HEK293T (cell line): ENCODE measurements at places on chromosomes 2 and 18.

- DNase-seq = no peak
Measured at GRCh38 chr18:45335282-45336043, 279.8 kb upstream of the SLC14A2 start.

- DNase-seq = no peak
Measured at GRCh38 chr18:67385455-67385854, 131.1 kb downstream of the DSEL start.

- no peak for DNase-seq
Measured at GRCh38 chr2:180655393-180655792, 325.0 kb upstream of the UBE2E3 start.

DNA sequence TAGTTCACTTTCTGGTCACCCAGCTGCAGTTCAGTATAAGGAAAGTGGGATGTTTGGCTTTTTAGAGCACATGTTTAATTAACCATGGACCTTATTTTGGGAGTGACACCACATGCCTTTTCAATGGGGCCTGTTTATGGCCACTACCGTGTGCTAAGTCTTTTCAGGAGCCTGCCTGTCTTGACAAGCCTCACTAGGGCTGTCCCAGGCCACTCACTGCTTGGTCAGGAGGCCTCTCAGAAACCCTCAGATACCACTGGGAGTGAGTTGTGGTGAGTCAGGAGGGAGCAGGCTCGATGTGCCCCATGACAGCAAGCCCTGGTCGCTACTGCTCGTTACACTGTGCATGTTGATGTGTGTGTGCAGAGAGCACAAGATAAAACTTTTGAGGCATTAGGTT is 123.0 kb downstream of the MAP4K4 start:
- no peak for DNase-seq

DNA sequence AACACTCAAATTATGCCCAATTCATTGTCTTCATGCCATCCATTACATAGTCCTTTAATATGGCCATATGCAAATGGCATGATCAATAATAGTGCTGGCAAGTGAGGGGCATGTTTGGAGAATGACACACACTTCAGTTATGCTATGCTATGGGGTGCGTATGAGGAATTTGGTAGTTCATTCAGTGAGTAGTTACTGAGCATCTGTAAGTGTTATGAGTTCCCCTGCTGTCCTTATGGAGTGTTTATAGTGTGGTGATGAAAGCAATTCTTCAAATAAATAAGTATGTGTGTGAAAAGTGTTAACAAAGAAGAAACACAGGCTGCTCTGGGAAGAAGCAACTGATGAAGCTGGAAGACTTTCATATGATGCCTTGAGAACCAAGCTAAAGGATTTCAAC is 383.7 kb upstream of the SLC14A2 start:
- DNase-seq = no peak

DNA sequence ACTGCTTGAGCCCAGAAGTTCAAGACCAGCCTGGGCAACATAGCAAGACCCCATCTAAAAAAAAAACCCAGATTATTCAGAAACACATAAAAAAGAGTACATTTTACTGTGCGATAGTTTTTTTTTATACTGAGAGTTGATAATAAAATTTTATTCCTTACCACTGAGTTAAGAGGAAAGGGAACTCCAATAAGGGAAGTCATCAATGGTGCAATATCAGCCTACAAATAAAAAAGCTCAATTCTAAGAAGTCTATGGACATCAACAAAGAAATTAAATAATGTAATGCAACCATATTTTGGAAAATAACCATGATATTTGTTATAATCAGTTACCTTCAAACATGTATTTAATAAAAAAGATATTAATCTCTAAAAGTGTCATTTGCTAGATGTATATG is 46.6 kb downstream of the PIGN start:
- no peak for DNase-seq

- no peak for DNase-seq
Measured at GRCh38 chr2:30298302-30298701, 67.0 kb downstream of the LBH start.

DNA sequence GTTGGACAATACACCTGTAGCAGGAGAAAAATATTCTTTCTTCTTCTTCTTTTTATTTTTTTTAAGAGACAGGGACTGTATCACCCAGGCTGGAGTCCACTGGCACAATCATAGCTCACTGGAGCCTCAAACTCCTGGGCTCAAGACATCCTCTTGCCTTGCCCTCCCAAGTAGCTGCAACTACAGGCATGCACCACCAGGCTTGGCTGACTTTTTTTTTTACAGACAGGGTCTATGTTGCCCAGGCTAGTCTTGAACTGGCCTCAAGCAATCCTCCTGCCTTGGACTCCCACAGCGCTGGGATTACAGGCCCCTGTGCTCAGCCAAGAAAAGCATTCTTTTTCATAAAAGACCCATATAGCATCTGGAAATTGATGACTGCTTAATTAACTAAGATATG is 17.1 kb upstream of the ARHGAP28 start:
- DNase-seq = no peak

DNA sequence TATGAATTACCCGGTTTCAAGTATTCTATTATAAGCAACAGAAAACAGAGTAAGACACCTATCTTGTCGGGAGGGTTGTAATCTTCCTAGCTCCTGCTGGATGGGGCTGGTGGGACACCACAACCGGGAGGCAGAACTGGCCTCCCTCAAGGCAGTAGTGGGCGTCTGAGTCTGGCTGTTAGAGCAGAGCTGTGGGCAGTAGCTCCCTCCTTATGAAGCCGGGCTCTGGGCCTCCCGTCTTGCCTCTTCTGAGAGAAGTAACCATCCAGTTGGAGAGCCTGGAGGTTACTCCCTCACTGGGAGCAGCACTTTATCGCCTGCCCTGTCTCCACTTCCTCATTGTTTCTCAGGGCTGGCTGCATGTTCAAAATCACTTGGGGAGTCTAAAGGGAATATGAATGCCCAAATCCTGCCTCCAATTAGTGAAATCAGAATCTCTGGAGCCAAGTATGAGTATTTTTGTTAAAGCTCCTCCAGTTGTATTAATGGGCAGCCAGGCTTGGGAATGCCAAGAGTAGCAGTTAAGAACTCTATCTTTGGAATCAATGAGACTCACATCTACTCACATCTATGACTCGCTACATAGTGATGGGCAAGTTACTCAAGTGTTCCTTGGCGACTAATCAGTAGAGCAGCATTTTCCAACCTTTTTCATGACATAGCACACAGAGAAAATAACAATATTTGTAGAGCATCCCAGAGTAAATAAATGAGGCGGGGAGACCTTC is 27.3 kb upstream of the NRP2 start:
- DNase-seq = no peak

DNA sequence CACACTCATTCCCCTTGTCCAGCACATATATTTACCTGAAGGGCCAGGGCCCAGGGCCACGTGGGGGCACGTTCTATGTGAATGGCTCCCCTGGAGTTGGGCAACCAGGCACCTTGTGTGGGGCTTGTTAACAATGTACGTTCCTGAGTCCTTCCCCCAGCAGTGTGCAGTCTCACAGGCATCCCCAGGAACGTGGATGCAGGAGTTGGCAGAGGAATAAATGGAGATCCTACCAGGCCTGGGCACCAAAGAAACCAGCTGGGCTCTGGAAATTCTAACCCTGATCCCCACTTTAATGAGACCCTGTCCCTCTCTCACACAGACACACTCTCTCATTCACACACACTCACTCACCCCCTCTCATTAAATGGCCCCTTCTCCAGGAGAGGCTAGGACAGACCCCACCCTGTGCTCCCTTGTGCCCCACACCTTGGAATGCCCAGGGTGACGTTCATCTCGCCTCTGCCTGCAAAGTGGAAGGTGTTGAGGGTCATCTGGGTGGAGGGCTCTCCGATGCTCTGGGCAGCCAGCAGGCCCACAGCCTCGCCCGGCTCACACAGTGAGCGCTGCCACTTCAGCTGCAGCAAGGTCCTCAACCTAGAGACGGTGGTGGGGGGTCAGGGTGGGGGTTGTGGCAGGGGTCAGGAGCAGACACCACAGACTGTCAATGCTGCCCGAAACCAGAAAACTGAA is 65.6 kb downstream of the POLR1A start:
- DNase-seq = no peak

- peak; percentile 37 for DNase-seq
Measured at GRCh38 chr2:529424-529823, 147.8 kb downstream of the TMEM18 start.

DNA sequence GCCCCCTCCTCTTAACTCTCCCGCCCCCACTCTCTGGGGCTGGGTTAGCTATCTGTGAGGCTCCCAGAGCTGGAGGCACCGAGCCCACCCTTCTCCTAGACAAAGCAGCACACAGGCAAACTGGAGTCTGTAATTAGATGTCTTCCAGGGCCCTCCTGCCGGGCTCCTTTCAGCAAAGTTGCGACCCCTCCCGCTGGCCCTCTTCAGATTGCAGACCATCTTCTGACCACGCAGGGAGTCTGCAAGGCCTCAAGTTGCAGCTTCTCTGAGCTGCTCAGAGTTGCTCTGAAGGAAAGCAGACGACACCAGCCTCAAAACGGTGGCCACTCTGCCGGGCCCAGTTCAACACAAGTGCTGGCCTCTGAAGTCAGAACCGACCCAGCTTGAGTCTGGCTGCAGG is 228.4 kb upstream of the COPS8 start:
- DNase-seq = no peak

- no peak for DNase-seq
Measured at GRCh38 chr18:5632041-5632440, 88.2 kb upstream of the EPB41L3 start.

DNA sequence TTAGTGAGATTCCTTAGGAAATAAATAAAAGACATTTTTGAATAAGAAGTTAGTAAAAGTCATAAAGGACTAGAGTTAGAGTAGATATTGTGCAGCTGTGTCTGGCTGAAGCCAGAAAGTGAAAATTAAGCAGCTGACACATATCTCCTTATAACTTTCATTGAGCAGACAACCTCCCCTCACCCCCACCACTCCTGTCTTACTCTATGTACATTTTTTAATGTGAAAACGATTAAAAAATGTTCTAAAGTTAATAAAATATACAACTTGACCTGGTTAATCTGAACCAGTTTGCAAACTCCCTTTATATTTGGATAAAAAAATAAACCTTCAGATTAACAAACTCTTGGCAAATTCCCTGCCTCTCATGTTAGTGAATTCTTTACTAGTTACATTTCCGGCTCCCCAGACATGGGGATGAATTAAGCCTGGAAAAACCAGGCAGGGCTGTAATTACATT is 462.8 kb downstream of the MEIS1 start:
- DNase-seq = no peak

DNA sequence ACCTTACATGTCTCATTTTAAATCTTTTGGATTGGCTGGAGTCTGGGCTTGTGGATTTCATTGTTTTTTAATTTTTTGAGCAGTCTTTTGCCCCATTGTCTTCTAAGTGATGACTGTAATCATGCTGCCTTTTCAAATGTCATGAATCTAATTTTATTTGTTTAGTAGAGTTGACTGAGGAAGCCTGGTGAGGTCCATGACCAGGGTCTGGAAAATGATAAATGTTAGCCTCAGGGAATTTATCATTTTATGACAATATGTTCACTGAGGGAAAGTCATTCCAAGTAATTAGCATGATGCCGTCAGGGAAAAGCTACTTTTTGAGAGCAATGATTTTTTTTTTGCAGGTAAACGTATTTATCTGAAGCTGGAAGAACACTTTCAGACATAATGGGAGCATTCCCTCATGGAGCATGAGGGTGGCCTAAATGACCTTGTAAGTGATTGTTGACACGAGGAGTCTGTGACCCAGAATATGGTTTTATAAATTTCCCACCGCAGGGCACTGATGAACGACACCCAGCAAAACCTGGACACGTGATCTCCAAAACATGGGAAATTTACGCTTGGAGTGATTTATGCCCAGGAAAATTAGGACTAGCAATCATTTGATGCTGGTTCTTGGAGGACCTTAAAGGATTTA is 155.3 kb upstream of the NABP1 start:
- no peak for DNase-seq
